ENCODE measurements at places on chromosomes 5 and 9.

GRCh38 chr5:15966066-15966640 lies 213.4 kb downstream of the MARCHF11 start:
- DNase-seq = no peak

DNA sequence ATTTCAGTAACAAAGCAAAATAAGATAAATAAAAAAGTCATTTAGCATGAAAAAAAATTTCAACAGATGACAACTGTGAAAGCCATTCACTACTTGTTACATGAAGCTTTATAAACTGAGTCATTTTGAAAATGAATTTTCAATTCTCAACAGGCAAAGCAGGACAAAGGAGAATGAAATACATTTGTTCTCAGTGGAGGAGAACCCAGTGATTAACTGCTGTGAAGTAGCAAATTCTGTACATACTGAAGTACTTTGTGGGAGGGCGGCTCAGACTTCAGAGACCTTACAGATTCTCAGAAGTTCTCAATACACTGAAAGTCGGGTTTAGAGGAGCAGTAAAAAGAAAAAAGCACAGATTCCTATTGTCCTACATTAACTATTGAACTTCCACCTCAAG lies 21.7 kb downstream of the SKIC3 start:
- DNase-seq = no peak

DNA sequence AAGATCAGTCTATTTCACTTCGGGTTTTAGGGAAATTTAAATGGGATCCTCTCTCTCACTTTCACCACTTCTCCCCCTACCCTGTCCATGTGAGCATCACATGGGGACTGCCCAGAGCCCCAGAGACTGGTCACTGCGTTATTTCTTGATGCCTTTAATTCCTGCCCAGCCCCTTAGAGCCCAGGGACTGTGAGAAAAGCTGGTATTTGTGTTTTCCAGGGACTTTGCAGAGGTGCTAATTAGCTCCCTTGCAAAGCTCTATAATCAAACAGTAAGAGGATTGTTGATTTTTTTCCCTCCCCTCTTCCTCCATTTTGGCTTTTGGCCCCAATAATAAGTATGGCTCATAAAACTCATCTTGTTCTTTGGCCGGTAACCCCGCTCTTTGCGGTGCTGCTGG lies 35.6 kb downstream of the NTRK2 start:
- no peak for DNase-seq

DNA sequence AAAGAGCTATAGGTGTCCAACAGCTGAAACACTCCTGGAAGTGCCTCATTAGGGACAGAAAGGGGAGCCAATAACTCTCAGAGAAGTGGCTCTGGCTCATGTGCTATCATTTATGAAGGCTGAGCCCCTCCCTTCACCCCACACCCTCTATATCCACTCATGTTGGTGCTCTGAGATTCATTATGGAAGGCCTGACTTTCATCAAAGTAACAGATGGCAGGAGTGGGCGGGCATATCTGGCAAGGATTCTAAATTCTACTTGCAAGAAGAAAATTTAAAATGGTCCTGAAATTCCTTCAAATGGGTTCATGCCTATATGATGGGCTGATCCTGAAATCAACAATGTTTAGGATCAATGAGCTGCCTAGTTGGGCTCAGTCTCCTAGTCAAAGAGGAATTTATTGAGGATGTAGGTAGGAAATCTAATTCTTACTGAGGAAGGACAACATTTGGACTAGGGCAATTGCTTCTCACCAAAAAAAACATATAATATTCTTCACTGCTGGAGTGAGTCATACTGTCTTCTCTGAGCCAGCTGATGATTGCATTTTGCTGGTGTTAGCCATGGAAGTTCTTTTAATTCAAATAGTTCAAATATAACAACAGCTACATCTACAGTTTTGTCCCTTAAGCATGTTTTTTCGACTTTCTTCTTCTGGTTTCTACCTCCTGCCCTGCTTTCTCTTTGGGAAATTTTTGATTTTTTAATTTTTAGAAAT lies 23.5 kb downstream of the NMRK1 start:
- no peak for DNase-seq

DNA sequence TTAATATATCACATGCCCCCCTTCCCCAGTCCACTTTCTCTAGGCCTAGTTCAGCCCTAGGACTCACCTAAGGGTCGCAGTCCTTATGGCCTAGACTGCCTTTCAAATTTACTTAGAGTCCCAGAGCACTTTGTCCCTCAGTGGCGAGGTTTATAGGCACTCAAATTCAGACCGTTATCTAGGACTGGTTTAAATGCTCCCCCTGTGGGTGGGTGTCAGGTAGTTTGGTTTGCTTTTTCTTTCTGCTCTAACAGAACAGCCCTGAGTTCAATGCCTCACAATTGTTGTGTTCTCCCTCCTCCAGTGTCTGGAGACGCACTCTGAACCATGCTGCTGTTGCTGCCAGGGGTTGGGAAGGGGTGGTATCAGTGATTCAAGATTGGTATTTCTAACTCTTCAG lies 317.1 kb downstream of the MAT2B start:
- no peak for DNase-seq

DNA sequence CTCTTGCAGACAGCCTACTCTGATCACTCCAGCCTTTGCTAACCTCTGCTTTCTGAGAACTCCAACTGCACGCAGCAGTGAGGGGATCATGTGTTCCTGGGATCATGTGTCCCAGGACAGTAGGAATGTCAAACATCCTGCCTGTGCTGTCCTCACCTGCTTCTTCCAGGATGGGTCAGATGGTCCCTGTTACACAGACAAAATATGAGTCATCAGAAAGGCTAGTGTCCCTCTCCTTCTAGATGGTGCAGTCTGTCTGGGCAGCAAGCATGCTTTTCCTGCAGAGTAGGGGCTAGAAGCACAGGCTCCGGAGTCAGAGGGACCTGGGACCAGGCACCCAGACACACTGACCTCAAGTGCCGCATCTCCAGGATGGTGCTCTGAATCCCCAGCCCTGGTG lies 20.1 kb upstream of the SLC25A48 start:
- DNase-seq = no peak

DNA sequence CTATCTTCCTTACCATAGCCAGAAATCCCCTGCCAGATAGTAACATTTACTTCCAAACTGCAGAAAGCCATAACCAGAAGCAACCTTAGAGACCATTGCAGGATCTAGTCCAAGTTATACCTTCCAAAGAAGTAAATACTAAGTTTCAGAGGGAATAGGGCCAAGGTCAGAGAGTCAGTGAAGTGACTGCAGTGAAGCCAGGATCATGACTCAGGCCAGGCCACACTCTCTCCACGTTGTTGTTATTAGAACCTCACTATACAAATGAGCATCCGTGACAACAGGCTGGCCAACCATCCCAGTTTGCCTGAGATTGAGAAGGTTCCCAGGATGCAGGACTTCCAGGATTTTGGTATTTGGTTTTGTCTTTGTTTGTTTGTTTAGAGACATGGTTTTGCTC lies 11.3 kb downstream of the ERAP1 start:
- no peak for DNase-seq

DNA sequence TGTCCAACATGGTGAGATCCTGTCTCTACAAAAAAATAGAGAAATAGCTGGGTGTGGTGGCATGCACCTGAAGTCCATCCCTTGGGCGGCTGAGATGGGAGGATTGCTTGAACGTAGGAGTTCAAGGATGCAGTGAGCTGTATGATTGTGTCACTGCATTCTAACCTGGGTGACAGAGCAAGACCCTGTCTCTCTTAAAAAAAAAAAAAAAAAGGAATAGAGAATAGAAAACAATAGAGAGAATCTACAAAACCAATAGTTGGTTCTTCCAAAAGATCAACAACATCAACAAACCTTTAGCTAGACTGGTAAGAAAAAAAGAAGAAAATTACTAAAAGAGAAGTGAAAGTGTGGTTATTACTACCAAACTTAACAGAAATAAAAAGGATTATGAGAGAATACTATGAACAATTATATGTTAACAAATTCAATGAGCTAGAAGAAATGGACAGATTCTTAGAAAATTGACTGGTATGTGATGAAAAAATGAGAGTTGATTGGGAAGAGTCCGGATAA lies 8.1 kb upstream of the SLC38A9 start:
- no peak for DNase-seq

GRCh38 chr5:90644132-90644531 lies 85.5 kb downstream of the ADGRV1 start:
- no peak for DNase-seq

DNA sequence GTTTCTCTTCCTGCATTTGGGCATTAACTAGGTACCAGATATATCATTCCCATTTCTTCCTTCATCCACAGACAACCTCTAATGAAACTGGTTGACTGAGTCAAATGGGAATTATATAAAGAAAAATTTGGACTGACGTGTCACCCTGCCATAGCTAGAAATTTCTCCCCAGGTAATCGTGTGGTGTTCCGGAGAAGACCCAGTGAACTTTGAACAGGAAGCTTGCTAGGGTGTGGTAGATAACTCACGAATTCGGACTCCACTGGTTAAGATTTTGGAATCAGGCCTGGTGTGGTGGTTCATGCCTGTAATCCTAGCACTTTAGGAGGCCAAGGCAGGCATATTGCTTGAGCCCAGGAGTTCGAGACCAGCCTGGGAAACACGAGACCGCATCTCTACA lies 114.3 kb upstream of the OTULINL start:
- DNase-seq = no peak

DNA sequence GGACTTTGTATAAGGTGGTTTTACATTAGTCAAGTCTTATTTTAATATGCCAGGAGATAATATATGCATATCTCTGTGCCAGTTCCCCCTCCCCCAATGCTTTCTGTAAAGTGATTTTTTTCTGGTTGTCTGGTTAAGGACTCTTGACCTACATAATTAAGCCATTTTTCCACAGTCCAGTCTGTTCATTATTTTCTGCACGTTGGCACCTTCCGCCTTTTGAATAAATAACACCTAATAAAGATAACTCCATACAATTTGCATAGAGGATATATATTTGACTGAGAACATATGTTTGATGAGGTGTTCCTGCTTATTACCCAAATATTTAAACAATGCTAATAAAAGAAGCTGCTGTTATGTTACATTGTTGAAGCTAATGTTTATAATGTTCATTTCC lies 320.9 kb downstream of the DMAC1 start:
- DNase-seq = no peak

- DNase-seq = no peak
Observed at GRCh38 chr9:72402744-72403143, 37.7 kb upstream of the ZFAND5 start.

GRCh38 chr5:82424211-82424610 lies 146.1 kb upstream of the RPS23 start:
- peak; percentile 24 for DNase-seq

GRCh38 chr5:116045821-116046220 lies 13.5 kb downstream of the ARL14EPL start:
- no peak for DNase-seq

GRCh38 chr5:127898551-127899213 lies 184.9 kb upstream of the SLC12A2 start:
- DNase-seq = no peak

DNA sequence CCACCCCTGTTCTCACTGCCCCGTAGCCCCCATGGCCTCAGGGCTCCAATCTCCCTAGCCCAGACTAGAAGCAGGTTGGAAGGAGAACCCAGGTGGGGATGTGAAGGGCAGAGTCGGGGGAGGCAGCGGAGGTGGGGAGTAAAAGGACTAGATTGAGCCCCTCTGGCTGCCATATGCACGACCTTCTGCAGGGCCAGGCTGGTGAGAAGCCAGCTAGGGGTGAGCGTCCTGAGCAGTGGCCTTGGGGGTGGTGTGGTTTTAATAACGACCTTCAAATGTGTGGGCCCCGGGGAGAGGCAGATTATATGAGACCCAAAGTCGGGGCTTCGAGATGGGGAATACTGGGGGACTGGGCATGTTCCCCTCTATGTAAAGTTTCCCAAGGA lies 139.5 kb downstream of the C9orf50 start:
- DNase-seq = no peak

- no peak for DNase-seq
Observed at GRCh38 chr5:141973871-141974595, 5.1 kb downstream of the RNF14 start.

Data from WERI-Rb-1 (cell line).